Left colon (tissue), 2 donors: ENCODE measurements at places on chromosomes 5 and 9. TPM values are rescaled to one million over a fixed set of nuclear protein-coding genes. Genes with fewer than 3 reads are reported as not detected.

The NR2F1-AS1 gene
- 3.2 TPM for total RNA-seq

The ARRDC1 gene
- 89.5 TPM for total RNA-seq

The IQGAP2 gene
- total RNA-seq = 104 TPM

The PCDHA12 gene
- 0.18 TPM for total RNA-seq

The C7 gene
- 18.4 TPM for total RNA-seq

The TICAM2 gene
- total RNA-seq = 1.7 TPM

The LCN9 gene
- not detected for total RNA-seq

The ZNF367 gene
- 1.6 TPM for total RNA-seq

The ZNF300 gene
- 2.0 TPM for total RNA-seq

The PAIP2 gene
- total RNA-seq = 28.0 TPM

The IL5 gene
- not detected for total RNA-seq

The RAD23B gene
- total RNA-seq = 93.9 TPM

The ADAMTS2 gene
- total RNA-seq = 4.4 TPM
